ENCODE measurements at places on chromosomes 16 and 17.

- no peak for DNase-seq
Measured at GRCh38 chr16:78306361-78306760, 206.9 kb downstream of the WWOX start.

DNA sequence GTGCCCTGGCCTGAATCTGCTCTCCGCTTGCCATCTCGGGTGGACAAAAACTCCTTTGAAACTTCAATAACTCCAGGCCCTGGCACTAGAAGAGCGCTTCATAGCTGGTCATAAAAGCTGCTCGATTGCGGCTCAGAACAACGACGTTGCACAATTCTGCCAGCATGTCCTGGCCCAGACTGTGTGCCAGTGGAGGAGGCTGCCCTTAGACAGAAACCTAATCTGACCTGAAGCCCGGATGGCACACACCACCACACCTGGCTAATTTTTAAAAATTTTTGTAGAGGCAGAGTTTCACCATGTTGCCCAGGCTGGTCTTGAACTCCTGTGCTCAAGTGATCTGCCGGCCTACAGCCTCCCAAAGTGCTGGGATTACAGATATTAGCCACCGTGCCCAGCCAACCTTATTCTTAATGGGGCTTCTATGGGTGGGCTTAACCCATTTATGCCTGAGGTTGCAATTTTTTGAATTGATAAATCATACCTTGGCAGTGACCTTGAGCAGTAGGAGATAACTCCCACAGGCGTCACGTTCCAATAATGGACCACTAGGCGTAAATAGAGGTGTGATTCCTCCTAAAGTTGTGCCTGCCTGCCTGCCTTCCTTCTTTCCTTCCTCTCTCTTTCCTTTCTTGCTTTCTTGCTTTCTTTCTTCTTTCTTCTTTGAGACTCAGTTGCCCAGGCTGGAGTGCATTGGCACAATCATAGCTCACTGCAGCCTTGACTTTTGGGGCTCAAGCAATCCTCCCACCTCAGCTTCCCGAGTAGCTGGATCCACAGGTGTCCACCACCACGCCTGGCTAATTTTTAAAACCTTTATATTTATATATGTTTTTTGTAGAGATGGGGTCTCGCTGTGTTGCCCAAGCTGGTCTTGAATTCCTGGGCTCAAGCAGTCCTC is 1.1 kb upstream of the PPL start:
- DNase-seq: no peak

DNA sequence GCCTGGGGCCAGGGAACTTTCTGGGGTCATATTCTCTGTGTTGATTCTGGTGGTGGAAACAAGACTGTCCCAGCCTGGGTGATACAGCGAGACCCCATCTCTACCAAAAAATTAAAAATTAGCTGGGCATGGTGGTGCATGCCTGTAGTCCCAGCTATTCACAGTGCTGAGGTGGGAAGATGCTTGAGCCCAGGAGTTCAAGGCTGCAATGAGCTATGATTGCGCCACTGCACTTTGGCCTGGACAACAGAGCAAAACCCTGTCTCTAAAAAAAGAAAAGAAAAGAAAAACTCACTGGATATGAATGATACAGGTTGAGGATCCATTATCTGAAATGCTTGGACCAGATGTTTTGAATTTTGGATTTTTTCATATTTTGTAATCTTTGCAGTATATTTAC is 13.6 kb downstream of the SCGB1C2 start:
- no peak for DNase-seq

DNA sequence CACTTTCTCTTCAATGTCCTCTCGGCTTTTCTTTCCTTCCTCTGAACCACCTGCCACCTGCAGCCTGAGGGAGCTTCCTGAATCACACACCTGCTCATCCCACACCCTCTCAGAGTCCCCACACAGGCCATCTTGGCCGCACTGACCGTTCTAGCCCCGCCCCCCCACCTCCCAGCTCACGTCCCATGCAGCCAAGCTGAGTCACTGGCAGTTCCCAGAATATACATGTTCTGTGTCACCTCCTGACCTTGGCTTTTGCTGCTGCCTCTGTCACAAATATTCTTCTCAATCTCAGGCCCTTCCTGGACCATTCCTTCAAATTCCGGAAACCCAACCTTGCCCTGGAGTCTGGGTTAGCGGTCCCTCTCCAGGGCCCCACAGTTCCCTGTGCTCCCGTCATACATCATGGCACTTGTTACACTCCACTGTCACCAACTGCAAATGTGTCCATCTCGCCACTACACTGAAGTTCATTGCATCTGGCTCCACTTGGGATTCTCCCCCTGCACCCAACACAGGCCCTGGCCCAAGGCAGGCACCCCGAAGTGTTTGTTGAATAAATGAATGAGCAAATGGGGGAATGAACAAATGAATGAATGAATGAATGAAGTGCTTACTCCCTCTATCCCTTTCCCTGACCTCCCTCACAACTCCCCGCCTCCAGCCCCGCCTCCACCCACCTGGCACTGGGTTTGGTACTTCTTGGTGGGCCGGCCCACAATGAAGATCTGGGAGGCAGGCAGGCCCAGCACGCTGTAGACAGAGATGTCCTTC is 12.8 kb downstream of the PIMREG start:
- DNase-seq: no peak

Data from ovary (tissue), 10 donors.